Left forelimb (tissue), 1 donor: ENCODE measurements at places on chromosomes 1 and 21.

GRCh38 chr1:116873680-116874271 lies 35.9 kb upstream of the PTGFRN start:
- DNase-seq, result no peak

- no peak for DNase-seq
These were observed 5.1 kb downstream of the SYDE2 start for GRCh38 chr1:85195703-85196102.

GRCh38 chr1:58282623-58283387 lies 263.7 kb downstream of the OMA1 start:
- DNase-seq, result no peak

DNA sequence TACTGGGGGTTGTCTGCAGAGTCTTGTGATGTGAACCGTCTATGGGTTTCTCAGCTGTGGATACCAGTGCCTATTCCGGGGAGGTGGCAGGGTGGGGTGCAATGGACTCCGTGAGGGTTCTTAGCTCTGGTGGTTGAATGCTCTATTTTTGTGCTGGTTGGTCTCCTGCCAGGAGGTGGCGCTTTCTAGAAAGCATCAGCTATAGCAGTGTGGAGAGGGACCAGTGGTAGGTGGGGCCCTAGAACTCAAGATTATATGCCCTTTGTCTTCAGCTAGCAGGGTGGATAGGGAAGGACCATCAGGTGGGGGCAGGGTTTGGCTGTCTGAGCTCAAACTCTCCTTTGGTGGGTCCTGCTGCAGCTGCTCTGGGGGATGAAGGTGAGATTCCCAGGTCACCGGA lies 127.3 kb upstream of the PLD5 start:
- no peak for DNase-seq

DNA sequence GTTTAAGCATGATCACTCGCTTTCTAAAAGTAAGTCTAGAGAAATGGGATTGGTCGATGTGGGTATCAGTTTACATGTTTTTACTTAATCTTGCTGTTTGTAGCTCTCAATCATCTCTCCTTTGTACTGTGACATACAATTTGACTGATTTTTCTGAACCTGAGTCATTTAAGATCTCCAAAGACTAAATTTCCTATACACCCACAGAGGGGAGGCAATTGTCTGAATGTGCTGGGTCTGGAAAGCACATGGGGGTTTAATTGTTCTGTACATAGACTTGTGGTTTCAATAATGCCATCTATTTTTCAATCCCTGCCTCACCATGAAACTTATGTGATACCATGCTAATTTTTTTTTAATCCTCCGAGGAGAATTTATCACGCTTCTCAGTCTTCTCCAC lies 65.8 kb downstream of the USP25 start:
- DNase-seq, result no peak

GRCh38 chr1:1361233-1361981 lies 3.1 kb upstream of the MXRA8 start:
- DNase-seq, result no peak

DNA sequence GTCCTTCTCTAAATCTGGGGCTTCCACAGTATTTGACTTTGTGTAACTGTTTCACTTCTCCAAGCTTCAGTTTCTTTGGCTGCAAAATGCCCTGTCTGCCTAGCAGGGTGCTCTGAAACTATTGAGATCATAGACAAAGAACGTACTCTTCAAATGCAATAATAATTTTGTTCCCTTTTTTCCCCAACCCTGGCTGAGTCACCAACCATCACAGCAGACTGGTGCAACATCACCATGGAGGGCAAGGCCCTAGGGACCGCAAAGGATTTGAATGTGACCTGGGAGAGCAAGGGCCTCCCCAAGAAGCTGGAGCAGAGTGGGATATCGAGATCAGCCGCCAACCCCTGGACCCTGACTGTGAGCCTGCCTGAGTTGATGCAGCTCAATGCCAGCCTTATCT lies 115.0 kb downstream of the FCRL5 start:
- DNase-seq, result no peak

DNA sequence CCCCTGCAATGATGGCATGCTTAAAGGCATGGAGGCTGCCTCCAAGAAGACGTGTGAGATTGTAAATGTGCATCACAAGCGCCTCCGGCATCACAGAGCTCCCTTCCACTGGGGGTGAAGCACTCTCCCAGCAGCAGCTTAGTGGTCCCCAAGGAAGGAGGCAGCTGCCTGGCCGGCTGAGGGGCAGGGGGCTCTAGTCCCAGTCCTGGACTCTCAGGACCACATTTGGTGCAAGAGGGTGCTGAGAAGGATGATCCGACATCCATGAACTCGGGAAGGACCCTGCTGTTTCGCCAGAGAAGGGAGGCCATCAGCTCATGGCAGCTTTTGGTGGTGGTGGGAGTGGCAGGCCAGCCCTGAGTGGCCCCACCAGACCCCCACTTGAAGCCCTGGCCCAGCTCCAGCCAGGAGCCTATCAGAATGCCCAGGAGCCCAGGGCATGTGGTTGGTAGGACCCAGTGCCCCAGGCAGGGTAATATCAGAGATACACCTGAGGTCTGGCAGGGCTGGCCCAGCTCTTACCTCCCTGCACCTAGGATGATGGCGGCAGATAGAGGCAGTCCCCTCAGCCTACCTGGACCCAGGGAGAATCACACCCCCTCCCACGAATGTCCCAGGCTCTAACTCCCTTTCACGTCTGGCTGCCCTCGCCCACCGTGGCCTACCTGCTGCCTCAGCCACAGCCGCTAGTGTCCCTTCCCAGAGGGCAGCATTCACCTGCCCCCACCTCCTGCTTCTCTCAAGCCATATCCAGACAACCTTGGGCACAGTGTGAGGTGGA lies 2.4 kb upstream of the WNT9A start:
- no peak for DNase-seq

GRCh38 chr1:41715441-41716095 lies 203.2 kb downstream of the HIVEP3 start:
- no peak for DNase-seq

DNA sequence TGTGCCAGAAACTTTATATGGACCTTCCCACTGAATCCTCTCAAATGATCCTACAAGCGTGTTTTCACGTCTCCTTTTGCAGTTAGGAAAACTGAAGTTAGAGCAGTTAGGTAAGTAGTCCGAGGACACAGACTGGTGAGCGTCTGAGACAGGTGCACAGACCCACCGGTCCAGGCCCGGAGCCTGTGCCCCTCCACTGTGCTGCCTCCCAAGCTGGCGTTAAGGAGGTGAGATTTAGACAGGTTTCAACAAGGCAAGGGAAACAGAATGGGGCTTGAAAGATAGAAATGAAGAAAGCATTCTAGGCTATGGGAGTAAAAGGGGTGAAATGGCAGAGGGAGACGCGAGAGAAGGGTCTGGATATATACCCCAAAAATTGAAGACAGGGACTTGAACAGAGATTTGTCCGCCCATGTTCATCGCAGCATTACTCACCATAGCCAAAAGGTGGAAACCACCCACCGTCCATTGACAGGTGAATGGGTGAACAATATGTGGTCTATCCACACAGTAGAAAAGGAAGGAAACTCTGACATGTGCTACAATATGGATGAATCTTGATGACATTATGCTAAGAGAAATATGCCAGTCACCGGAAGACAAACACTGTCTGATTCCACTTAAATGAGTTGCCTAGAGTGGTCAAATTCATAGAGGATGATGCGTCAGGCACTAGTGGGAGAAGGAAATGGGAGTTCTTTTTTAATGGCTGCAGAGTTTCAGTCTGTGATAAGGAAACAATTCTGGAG lies 15.7 kb upstream of the PKP1 start:
- peak; percentile 33 for DNase-seq

GRCh38 chr1:61389194-61389925 lies 307.0 kb downstream of the NFIA start:
- DNase-seq, result no peak

- DNase-seq, result no peak
These were observed 466.7 kb upstream of the PKN2 start for GRCh38 chr1:88217386-88217785.

DNA sequence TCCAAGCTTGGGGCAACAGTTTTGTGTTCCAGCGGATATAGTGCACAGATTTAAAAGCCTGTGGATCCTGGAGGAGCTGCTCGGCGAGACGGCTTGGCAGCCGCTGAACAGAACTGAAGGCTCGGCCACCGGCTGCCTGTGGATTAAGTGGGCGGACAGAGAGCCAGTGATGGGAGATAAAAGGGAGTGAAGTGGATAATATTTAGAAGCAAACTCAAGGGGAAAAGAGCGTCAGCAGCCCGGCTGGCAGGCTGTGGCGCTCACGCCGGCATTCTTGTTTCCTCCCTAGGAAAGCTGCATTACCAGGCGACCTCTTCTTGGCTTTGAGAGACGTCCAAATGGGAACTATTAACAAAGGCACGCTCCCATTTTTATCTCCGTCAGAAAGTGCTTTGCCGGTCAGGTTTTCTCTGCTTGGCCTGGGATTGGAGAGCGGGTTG lies 10.4 kb downstream of the TRABD2B start:
- no peak for DNase-seq

GRCh38 chr1:61132645-61133334 lies 50.4 kb downstream of the NFIA start:
- DNase-seq, result no peak

DNA sequence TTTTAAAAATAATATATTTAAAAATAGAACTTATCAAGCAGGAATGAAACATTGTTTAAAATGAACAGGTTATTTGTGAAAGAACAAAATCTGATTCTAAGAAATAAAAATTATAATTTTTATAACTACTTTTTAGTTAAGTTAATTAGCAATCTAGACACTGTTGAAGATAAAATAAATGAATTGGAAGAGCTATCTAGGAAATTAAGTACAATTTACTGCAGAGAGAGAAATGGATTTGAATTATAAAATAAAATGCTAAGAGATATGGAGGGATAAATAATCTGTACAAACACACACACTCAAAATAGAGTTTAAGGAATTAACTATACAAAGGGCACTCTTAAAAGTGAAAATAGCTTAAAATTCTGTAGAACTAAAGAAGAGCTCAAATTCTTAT lies 1123.1 kb downstream of the PLA2G4A start:
- no peak for DNase-seq

DNA sequence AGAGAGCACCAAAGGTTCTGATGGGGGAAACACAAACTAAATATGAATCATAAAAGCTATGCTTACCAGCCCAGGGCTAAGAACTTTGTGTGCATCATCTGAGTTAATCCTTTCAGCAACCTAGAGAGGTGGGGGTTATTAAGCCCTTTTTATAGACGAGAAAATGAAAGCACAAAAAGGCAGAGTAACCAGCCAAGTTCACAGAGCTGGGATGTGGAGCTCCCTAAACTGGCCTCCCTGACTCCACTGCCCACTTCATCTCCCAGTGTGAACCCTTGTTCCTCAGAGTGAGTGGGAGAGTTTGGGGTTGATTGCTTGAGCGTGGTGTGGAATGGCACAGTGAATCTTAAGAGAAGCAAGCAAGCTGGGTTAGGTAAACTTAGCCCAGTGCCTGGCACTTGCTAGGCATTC lies 10.8 kb upstream of the BCAR3 start:
- DNase-seq, result no peak

- no peak for DNase-seq
These were observed 83.9 kb downstream of the PAX7 start for GRCh38 chr1:18714404-18715175.

DNA sequence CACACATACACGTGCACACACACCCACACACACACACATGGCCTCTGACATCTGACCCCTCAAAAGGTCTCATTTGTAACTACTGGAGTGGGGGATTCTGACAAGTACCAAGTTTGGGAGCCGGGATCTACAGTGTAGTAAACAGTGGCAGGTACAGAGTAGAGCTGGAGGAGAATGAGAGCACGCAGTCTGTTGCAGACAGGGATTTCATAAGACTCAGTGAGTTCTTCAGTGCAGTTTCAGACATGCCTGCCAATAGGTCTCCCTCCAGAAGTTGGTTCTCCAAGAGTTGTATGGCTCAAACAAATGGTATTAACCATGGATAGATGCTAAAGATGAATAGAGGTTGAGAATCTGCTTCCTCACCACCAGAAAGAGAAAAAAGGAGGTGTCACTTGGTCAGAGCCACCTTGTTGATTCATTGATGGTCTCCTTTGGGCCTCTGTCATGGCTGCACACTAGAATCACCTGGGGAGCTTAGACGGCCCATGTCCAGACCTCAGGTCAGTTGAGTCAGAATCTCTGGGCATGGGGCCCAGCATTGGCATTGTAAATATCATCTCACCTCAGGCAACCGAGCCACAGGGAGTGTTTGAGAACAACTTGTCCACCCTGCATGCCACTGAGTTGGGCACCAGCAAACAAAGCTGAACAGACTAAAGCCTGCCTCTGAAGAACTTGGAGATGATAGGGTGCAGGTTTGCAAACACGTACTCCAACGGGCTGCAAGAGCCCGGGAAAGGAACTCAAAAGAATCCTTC lies 122.1 kb downstream of the EDEM3 start:
- no peak for DNase-seq

DNA sequence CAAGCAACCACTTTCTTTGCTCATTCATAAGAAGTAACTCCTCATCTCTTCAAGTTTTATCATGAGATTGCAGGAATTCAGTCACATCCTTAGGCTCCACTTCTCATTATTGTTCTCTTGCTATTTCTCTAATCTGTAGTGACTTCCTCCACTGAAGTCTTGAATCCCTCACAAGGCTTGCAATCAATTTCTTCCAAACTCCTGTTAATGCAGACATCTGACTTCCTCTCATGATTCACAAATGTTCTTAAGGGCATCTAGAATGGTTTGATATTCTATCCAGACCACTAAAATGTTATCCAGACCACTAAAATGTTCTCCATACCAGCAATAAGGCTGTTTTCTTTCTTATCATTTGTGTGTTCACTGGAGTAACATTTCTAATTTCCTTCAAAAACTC lies 528.1 kb downstream of the DPYD start:
- DNase-seq, result no peak

GRCh38 chr1:32372149-32372756 lies 9.9 kb downstream of the TSSK3 start:
- DNase-seq, result no peak

DNA sequence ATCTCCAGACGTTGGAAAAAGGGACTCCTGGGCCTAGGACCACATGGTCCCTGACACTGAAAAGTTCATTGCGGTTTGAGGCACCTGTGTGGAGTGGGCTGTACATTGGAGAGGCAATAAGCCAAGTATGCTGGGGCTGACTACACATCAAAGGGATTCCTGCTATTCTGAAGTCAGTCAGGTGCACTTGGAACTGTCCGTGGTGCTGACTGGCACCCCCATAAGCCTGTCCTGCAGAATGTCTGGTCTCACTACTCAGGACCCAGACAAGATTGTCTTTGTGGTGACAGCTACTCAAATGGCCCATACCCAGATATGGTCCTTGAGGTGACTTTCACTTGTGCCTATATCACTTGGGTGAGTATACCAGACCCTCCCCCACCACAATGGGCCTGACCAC lies 150.6 kb downstream of the RWDD3 start:
- no peak for DNase-seq

DNA sequence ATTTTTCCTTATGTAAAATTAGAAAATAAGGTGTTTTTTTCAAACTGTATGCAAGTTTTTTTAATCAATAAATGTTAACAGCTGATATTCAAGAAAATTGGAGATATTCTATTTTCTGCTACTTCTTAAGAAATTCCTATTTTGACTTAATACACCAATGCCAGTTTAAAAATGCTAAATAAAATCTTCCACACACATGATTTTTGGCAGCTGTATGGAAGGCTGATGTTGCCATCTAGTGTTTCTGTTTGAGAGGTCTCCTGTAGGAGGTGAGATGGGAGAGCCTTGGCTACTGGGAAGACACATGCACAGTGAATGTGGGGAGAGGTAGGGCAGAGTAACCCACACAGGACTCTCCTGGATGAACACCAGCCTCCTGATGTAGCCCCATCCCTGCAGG lies 29.2 kb upstream of the OR2B11 start:
- no peak for DNase-seq

- DNase-seq, result no peak
These were observed 2.8 kb upstream of the SEC22B start for GRCh38 chr1:120178799-120179756.
